Esophagus squamous epithelium (tissue), 5 donors: ENCODE measurements at places on chromosomes 16 and 17.

DNA sequence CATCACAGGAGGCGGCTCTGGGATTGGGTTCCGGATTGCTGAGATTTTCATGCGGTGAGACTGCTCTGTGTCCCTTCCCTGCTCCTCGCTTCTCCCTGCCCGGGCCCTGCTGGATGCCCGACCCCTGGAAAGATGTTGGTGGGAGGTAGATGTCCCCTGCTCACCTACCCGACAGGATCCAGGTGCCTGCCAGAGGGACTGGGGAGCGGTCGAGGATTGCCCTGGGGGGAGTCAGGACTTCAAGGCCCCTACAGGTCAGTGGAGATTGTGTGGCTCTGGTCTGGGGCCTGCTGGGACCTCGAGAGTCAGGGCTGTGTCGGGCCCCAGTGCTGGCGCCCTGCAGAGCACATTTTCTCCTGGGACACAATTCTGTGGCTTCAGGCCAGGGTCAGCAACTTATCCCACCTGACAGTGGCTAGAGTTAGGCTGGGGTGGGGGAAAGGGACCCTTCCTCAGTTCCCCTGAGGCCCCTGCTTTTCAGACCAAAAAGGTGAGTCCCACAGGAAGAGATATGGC is 3.3 kb downstream of the DECR2 start:
- no peak for DNase-seq

DNA sequence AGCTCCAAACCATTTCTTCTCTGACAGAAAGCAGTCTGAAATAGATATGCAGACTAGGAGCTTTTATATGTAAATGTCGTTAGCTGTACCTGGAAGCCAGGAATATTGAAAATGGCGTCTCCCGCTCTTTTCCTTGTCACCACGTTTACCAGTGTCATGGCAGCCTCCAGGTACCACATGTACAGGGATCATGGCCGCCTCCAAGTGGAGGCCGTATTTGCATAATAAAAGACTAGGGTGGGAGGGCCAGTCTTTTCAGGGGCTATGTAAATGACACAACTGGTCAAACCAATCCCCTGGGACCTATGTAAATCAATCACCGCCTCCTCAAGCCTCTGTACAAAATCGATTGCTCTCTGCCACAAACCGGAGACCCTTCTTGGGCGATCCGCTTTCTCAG is 54.3 kb downstream of the MYOCD start:
- DNase-seq: no peak

DNA sequence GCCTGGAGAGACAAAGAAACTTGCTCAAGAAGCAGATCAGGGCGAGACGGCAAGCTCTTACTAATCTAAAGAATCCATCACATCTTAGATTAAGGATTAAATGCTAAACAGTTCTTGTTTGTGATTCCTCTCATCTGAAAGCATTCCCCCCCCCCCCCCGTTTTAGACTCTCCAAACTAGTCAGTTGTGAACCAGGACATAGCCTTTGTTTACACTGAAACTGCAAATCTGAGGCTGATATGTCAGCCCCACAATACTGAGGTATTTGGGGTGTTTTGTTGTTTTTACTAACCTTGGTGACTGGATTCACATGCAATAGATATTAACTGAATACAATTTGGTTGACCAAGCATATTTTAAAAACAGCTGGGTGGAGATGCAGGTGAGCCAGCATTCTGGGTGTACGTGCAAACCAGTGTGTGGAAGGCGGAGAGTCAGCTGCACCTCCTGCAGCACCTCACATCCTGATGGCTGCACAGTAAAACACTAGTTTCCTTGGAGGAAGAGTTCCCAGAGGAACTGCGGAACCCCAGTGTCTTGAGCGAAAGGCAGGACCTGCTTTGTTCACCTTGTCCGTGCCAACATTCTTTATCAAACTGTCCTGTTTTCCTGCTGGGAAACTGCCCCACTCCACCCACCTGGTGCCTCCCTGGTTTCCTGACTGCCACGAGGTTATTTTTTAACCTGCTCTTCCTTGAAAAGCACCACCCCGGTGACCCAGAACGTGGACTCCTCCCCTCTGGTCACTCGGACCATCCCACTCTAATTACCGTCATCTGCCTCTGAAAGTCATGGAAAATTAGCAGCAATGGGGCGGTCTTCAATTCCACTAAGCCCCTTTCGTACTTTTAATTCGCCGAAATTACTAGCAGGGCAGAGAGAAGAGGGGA is 1.2 kb upstream of the YPEL2 start:
- no peak for DNase-seq

GRCh38 chr16:88862968-88863367 is 3.5 kb downstream of the PABPN1L start:
- DNase-seq: no peak

GRCh38 chr16:76345163-76345661 is 68.0 kb downstream of the CNTNAP4 start:
- no peak for DNase-seq

- DNase-seq: no peak
These were observed 17.3 kb downstream of the FBXO31 start for GRCh38 chr16:87366288-87366687.

DNA sequence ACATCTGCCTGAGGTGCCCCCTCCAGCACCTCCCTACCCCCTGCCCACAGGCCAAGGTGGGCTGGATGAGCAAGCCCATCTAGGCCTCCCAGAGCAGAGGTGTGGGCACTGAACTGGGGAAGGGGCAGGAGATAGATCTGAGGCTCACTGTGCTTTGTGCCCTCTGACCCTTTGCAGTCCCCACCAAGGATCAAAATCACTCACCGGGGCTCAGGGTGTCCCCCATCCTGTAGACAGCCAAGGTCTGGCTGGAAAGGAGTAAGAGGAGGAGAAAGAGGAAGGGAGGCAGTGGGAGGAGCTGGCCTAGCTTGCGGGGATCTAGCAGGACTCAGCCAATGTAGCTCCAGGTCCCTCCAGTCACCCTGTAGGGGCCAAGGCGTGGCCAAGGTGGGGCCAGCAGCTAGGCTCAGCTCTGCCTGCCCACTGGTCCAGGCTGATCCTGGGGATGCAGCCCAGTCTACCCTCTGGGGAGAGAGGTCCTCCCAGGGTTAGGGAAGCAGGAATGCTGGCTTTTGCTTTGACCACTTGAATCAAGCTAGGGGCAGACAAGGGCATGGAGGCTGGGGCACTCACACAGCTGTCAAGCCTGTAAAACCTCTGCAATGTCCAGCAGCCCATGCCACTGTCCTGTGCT is 1.8 kb downstream of the SLC12A4 start:
- no peak for DNase-seq

- peak; percentile 91 for DNase-seq
These were observed at the start of gene PRPF8 for GRCh38 chr17:1684378-1685189. Gene PRPF8, minus strand, starts transcription at chr17:1684867. Its CDS starts 296 bp downstream, at chr17:1684571.

DNA sequence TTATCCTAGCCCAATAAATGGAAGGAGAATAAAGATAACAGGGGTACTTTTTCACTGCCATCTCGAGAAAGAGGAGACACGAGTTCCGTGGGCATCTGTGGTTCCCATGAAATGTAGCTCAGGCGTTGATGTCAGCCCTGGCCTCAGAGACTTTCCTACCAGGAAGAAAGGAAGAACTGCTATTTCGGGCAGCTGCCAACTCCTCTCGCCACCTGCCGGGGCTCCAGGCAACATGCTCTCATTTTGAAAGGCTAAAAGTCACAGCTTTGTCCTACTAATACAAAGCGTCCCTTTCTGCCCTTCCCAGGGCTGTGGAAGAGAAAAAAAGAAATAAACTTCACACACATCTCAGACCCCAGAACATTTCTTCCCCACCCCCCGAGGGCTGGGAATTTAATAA is 65.8 kb downstream of the DHRS7C start:
- no peak for DNase-seq

DNA sequence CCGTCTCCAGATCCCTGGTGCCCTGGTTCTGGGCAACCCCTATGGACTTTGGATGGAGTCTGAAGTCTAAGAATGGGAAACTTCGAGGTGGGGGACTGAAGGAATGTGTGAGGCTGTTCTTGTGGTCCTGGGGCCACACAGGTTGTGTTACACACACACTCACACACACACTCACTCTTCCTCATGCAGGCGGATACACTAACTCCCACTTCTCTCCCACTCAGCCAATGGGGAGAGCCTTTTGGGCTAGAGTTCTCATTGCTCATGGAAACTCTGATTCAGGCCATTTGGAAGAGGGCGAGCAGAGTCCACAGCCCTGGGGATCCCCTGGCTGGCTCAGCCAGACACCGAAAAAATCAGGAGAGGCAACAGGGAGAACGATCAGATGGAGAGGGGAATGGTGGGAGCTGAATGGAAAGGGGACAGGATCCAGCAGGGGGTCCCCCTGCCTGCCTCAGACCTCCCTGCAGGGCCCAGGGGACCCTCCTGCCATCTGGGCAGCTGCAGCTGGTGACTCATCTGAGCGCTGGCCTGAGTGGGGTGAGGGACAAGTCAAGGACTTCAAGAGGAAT is 9.1 kb downstream of the IGFBP4 start:
- no peak for DNase-seq

GRCh38 chr16:86016201-86016965 is 117.4 kb downstream of the IRF8 start:
- DNase-seq: no peak

- DNase-seq: no peak
These were observed 120.7 kb downstream of the TRIM37 start for GRCh38 chr17:58985971-58986370.

- no peak for DNase-seq
These were observed 53.0 kb downstream of the IQCK start for GRCh38 chr16:19771040-19771439.

DNA sequence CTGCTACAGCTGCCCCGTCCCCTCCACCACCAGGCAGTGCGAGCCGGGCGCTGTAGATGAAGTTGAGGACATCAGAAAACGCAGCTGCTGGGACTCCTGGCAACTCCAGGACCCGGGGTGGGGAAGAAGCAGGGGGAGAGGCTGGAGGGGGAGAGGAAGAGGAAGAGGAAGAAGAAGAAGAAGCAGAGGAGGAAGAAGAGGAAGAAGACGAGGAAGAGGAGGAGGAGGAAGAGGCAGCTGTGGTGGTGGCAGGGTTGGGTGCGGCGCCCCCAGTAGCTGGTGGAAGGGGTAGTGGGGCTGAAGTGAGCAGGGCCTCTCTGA is 13.2 kb downstream of the ZBTB4 start:
- DNase-seq: no peak

- no peak for DNase-seq
These were observed 8.0 kb downstream of the DLG4 start for GRCh38 chr17:7211491-7212273.

DNA sequence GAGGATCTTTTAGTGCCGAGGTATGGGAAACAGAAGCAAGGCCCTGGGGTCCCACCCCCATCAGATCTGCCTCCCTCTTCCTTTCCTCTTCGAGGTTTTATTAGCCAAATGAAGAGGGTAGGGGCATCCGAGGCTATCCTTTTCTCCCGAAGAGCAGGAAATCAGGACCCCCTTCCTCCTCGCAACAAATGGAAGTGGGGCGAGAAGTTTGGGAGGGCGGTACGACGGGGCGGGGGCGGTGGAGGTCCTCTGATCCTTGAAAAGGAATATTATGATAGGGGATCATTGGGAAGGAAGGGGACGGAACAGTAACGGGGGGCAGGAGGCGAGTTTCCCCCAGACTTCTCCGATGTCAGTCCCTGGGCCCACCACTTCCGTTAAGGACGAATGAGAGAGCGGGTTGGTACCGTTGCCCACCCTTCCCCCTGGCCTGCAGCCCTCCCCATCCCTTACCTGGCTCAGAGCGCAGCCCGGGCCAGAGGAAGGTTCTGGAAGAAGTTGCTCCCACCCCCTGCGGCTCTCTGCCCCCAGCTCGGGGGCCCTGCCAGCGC is 309 bp downstream of the FOXJ1 start:
- no peak for DNase-seq

DNA sequence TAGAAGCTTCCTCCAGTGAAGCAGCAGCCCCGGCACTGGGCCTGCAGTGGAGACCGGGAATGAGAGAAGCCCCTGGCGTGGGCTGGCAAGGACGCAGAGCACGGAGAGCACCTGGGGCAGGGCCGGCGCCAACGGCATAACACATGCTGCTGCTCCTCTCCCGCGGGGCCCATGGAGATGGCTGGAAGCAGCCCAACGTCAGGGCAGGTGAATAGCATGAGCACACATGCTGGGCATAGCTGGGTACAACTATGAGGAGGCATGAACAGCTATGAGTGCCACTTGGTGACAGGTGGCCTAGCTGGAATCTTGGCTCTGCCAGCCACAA is 46.4 kb downstream of the IRF8 start:
- DNase-seq: no peak

GRCh38 chr17:66474258-66474657 is 171.8 kb downstream of the PRKCA start:
- DNase-seq: no peak

- no peak for DNase-seq
These were observed 14.7 kb upstream of the CTCF start for GRCh38 chr16:67547423-67548264.

DNA sequence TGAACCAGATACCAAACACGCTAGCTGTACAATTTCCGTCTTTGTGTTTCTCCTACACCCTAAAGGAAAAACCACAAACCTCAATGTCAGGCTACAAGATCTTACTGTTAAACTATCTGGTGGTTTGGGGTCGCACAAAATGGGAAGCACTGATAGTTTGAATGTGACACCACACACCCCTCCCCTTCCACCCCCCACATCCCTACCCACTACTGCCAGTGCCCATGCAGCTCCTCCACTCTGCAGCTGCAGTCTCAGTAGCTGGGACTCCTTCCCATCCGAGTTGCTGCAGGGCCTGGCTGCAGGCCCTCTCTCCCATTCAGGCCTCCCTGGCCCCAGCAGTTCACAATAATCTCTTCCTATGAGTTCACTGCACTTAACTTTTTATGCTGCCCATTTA is 18.4 kb downstream of the TRAP1 start:
- no peak for DNase-seq

- no peak for DNase-seq
These were observed 438.7 kb downstream of the KIF2B start for GRCh38 chr17:54261465-54261864.

- no peak for DNase-seq
These were observed 179.6 kb upstream of the TNRC6C start for GRCh38 chr17:77778636-77779489.

DNA sequence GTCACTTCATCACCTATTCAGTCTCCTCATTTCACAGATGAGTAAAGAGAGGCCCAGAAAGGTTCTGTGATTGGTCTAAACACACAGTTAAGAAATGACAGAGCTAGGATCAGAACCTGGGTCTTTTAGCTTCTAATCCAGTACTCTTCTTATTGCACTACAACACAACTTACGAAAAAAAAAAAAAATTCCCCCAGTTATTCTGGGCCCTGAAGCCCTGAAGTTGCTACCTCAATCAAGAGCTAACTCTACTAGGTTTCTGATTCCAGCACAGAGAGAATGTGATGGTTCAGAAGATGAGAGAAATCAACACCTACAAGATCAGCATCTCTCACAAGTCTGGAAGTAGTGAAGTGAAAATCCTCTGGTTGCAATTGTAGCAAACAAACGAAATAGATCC is 37.3 kb downstream of the GRB7 start:
- no peak for DNase-seq
